ENCODE measurements at places on chromosomes 5 and 9. TPM values are rescaled to one million over a fixed set of nuclear protein-coding genes. Genes with fewer than 3 reads are reported as not detected.

Gene SLIT3
- total RNA-seq, result not detected

Gene UBE2B
- total RNA-seq, result 113 TPM

Gene SLC25A2
- total RNA-seq, result 0.82 TPM

Gene HSD17B3
- not detected for total RNA-seq

Gene GRM6
- total RNA-seq, result not detected

Data from Karpas-422 (cell line).